ENCODE measurements at places on chromosomes 7 and 10.

GRCh38 chr7:46651561-46652088, 730.6 kb upstream of the IGFBP3 start:
- DNase-seq = no peak

DNA sequence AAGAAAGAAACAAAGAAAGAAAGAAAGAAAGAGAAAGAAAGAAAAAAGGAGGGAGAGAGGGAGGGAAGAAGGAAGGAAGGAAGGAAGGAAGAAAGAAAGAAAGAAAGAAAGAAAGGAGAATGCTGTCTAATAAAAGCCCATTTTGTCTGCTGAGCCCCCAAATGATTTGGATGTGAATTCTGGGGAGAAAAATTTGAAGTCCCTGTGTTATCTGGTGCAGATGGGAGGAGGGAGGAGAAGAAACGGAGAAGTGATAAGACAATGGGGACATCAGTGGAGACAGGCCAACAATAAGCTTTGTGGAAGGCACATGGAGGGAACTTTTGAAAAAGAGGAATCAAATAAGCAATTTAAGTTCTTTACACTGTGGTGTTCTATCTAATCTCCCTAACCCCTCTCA, 24.6 kb upstream of the TMEM273 start:
- DNase-seq = no peak

DNA sequence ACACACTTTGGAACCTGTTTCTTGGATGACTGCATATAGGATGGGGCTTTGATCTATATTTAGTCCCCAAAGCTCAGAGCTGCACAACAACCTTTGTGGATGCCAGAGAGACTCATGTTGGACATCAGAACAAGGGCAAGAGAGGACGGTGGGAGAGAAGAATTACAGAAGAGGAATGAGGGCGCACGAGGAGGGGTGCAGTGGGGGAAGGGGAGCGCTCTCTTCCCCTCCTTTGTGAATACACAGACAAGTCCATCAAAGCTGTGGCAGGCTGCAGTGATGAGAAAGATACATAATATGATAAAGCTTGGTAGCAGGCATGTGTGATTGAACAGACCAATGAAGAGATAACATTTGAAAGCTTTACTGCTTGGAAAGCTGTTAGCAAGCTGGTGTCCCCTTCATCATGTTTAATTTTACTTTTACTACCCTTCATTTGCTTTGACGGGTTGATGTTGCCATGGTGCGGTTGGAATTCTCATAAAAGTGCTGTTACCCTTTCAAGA, 857.8 kb downstream of the KCNMA1 start:
- DNase-seq = no peak

- DNase-seq = no peak
These were observed 14.2 kb downstream of the ZNF365 start for GRCh38 chr10:62388328-62388727.

GRCh38 chr7:106126170-106126938, 14.2 kb upstream of the SYPL1 start:
- peak; percentile 73 for DNase-seq

DNA sequence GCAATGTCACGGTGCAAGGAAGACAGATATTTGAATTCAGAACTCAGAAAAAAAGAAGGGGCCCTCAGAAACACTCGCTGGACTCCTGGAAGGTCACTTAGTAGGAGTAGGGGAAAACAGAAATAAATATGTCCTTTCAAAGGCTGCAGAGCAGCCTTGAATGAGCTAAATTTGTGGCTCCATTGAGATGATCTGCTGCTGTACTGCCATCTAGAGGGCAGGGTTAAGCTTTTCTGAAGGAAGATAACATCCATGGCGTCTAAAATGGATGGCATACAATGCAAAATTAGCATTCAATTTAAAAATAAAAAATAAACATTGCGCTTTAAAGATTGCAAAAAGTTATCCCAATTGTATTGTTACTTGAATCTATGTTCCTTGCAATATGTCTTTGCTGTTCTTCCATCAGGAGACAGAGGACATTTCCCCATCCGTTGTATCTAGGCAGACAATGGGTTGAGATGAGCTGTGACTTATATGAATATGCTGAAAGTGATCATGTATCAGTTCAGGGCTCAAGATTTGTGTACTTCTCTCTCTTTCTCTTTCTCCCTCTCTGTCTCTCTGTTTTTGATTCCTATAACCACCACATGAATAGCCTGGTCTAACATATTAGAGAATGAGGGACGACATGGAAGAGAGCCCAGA, 642.2 kb downstream of the SH2D4B start:
- no peak for DNase-seq

GRCh38 chr7:95213148-95213547, 111.2 kb downstream of the PON1 start:
- DNase-seq = no peak

Measured in foreskin fibroblast (primary cell).